ENCODE measurements at places on chromosomes 7 and 10.

DNA sequence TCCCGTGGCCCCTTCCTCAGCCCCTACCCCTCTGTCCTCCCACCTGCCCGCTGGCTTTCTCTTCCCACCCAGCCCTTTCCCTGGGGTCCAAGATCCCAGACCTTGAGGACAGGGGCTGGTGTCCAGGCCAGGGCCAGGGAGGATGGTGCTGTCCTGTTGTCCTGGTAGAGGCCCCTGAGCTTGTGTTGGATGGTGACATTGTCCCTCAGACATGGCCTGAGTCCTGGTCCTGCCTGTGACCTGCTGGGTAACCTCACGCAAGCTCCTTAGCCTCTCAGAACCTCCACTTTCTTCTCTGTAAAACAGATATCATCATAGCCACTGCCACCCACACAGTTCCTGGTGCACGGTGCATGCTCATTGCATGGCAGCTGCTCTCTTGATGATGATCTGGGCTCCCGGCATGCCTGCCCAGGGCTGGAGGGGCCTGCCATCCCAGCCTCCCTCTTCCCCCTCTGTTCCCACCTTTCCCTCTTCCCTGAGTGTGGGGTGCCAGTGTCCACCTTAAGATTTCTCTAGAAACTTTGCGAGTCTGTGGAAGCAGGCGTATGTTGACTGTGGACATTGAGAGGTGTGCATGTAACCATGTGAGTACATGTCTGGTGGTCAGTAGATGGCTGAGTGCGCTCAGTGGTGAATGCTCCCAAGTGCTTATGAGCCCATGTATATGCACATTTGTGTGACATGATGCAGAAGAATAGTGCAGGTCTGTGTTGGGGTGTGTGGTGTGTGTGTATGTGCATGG, 60.4 kb downstream of the NEURL1 start:
- DNase-seq, result no peak

GRCh38 chr7:50530766-50531165, 34.4 kb downstream of the DDC start:
- no peak for DNase-seq

- no peak for DNase-seq
Measured at GRCh38 chr10:45593938-45594275, 78.7 kb downstream of the ZFAND4 start.

- DNase-seq, result no peak
Measured at GRCh38 chr7:151757274-151757673, 119.6 kb downstream of the PRKAG2 start.

DNA sequence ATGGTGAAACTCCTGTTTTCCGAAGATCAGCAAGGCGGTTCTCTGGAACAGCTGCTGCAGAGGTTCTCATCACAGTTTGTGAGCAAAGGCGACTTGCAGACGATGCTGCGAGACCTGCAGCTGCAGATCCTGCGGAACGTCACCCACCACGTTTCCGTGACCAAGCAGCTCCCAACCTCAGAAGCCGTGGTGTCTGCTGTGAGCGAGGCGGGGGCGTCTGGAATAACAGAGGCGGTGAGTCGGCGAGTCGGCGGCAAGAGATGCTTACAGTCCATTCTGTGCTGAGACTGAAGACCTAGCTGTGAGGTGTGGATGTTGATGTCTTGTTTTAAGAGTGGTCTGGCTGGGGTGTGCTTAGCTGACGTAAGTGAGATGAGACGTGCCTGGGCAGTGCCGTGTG, 16.2 kb upstream of the GET4 start:
- no peak for DNase-seq

DNA sequence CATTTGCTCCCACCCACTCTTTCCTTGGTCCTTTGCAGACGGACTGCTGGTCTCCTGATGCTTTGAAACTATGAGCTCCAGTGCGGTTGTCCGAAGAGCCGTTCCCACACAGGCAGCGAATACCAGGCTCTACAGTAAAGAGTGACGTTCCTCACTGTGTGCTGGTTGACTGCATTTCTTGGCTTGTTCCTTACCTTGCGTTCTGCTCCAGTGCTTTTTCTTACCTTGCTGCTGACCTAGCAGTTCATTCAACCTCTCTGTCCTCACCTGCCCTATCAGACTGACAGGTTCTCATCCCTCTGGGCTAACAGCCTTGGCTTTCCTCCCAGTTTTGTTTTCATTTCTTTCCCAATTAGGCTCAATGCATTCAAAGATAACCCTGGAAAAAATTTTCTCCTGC, 214.8 kb downstream of the TMEM178B start:
- DNase-seq, result no peak

- no peak for DNase-seq
Measured at GRCh38 chr7:123028339-123028738, 32.8 kb upstream of the TAS2R16 start.

- DNase-seq, result no peak
Measured at GRCh38 chr7:7438851-7439250, 96.8 kb downstream of the COL28A1 start.

DNA sequence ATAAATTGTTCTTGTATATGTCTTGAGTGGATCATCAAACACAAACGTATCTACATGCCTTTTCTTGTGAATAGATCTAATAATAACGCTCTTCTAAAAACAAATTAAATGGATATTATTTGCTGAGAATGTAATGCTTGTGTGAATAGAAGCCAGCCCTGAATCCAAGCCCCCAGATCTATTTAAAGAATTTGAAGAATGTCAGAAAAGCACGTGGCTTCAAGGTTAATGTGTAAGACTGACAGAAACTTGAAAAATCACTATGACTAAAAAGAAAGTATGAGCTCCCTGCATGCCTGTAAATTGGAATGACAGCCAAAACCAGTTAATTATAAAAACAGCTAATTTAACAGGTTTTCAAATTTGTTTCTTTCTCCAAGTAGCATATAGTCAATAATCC, 43.2 kb upstream of the ATRNL1 start:
- no peak for DNase-seq

DNA sequence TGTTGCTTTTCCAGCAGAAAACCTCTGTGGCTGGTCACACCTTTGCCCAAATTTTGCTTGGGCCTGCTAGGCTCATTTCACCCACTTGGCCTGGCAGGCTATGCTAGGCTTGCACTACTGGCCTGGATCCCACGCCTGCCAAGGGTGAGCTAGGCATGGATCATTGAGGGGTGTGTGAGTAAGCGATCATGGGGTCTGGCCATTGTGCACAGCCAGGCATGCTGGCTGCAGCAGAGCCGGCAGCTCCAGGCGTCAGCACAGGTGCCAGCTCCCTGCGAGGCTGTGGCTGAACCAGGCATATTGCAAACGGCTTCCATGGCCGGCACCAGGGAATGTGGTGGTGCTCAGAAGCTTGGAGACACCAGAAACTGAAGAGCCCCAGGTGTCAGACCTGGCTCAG, 19.2 kb downstream of the CFAP70 start:
- DNase-seq, result no peak

DNA sequence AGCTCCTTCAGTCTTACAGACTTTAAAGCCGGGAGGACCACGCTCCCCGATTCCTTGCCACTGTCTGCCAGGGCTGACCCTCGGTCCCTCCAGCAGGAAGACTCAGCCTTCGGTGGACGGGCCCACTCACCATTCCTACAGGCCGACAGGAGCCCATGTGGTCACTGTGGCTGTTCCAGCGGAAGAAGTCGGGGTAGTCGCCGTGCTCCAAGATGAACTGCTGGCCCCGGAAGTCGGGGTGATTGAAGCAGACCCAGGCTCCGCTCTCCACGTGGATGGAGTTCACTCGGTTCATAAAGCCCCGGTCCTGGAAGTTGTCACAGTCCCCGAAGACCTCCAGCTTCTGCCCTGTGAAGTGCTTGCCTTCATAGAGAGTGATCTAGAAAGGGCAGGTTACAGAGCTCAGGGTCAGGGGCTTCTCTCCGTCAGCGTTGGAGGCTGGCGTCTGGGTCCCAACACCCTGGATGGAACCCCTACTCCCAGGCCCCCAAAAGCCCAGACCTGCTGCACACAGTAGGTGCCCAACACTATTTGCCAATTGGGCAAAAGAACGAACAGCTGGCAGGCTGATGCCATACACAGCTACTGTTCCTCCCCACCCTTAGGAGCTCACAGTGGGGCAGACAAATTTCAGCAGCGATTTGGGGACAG, 1.9 kb downstream of the CRYGN start:
- no peak for DNase-seq

All from NCI-H2107 (cell line).